ENCODE measurements at places on chromosomes 12 and 14.

GRCh38 chr14:24368212-24368561, 203 bp downstream of the NFATC4 start:
- no peaks in the 10 kb centered on the region for H3K27me3 ChIP-seq
- H3K36me3 ChIP-seq, result no peaks in the 10 kb centered on the region
- peak overlapping the region; percentile 10 for H3K4me3 ChIP-seq
- peaks cover 15% of the 10 kb centered on the region for H3K4me1 ChIP-seq
- no peak overlapping the region for H3K27ac ChIP-seq
- DNase-seq, result peak; percentile 69

GRCh38 chr14:103555559-103556337, 6.7 kb downstream of the BAG5 start:
- no peak overlapping the region for H3K4me3 ChIP-seq
- H3K27me3 ChIP-seq, result no peaks in the 10 kb centered on the region

GRCh38 chr12:2354151-2354991, 301.6 kb downstream of the CACNA1C start:
- H3K4me3 ChIP-seq, result no peak overlapping the region
- no peak for DNase-seq
- H3K36me3 ChIP-seq, result no peaks in the 10 kb centered on the region
- H3K27ac ChIP-seq, result no peak overlapping the region

DNA sequence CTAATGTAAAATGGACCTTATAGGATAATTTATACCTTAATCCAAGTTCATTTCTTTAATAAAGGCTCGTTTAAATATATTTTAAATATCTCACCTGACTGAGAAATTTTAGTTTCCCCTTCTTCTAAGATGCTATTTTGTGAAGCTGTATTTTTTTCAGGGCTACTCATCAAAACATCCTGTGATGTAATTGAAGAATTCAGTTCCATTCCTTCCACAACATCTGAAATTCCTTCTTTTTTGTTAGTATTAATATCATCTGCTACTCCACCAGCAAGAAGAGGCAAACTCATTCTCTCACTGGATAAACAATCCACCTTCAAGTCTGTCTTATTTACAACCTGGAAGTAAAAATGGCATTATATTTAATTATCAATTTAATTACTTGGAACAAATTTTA, 22.5 kb downstream of the LGALS3 start:
- DNase-seq, result no peak
- no peaks in the 10 kb centered on the region for H3K4me1 ChIP-seq
- H3K27me3 ChIP-seq, result no peaks in the 10 kb centered on the region
- no peaks in the 10 kb centered on the region for H3K36me3 ChIP-seq
- H3K4me3 ChIP-seq, result no peak overlapping the region
- H3K27ac ChIP-seq, result no peak overlapping the region

DNA sequence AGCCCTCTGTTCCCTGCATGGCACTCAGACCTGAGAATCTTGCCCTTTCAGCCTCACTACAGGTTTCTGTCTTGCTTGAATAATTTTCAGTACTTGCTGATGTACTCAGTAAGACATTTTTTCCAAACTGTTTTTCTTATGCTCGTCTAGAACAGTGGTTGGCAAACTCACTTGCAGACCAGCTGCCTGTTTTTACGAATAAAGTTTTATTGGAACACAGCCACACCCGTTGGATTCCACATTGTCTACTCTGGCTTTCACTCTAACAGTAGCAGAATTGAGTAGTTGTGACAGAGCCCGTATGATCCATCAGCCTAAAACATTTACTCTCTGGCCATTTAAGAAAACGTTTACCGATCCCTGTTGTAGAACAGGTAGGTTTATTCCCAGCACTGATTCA, 72.8 kb downstream of the FOXN4 start:
- no peak for DNase-seq
- no peaks in the 10 kb centered on the region for H3K4me1 ChIP-seq
- H3K36me3 ChIP-seq, result peaks cover 31% of the 10 kb centered on the region
- no peak overlapping the region for H3K27ac ChIP-seq
- H3K27me3 ChIP-seq, result no peaks in the 10 kb centered on the region

DNA sequence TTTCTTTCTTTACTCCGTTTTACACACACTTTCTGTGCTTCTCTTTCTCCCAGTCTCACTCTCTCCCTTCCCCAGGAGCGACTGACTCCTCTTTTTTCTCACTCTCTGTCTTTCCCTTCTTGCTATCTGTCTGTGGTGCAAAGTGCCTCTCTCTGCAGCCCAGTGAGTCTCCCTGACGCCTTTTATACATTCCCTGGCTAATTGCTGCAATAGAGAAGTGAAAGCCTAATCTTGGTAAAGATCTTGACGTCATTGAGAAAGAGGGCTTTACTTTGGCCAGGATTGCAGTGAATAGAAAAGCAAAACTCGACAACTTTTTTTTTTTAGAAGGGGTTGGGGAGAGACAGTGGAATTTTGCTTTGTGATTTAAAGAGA, 706 bp upstream of the DIO2 start:
- no peak for DNase-seq
- H3K4me3 ChIP-seq, result no peak overlapping the region
- no peak overlapping the region for H3K27ac ChIP-seq
- H3K4me1 ChIP-seq, result no peaks in the 10 kb centered on the region
- no peaks in the 10 kb centered on the region for H3K27me3 ChIP-seq

DNA sequence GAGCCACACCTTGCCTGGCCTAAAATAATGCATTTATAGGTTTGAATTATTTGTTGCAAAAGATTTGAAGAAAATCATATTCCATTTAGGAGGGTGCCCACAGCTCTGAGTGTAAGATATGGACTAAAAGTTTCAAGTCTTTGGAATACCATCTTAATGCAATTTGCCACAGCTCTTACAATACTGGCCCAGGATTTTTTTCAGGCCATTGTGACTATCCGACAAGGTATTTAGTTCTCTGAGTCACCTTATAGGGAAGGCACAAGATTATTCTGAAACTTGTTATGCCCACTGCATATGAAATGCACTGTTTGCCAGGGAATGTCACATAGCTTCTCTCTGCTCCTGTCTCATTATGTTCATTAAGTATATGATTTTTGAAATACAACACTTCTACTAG, 29.6 kb upstream of the SLC6A13 start:
- peaks cover 46% of the 10 kb centered on the region for H3K36me3 ChIP-seq
- H3K4me3 ChIP-seq, result no peak overlapping the region
- DNase-seq, result no peak
- H3K4me1 ChIP-seq, result peaks cover 12% of the 10 kb centered on the region

DNA sequence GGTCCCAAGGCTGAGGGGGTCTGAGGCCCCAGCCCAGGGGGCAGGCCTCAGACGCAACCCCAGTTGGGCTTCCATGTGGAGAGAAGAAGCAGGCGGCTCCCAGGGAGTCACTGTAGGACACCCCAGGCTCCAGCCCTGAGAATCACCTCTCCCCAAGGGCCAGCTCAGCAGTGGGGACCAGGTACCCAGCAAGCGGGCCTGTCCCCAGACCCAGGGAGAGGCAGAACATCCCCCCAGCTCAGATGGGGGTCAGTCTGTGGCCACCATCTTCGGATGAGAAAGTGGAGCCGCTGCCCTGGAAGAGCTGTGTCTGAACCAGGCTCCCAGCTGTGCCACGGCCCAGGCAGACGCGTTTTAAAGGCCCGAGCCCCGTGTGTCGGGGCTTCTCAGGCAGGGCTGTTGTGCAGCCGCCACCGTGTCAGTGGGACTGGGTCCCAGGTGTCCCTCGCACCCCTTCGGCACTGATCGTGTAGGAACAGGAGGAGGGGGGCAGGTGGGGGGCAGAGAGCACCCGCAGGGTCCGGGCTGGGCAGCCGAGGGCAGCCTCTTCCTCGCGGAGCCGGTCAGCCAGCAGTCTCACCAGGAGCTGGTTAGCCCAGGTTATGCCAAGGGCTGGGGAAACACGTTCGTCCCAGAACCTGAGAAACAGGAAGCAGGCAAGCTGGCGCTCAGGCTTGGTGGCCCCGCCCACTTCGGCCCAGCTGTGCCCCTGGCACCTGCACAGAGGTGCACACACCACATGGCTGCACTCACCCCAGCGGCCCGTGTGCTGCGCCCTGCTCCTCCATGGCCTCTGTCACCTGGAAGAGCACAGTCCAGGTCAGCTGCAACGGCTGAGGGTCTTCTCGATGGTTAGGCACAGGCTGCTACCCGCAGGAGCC, 16.6 kb downstream of the XRCC3 start:
- H3K4me3 ChIP-seq, result no peak overlapping the region
- no peak overlapping the region for H3K27ac ChIP-seq
- H3K4me1 ChIP-seq, result no peaks in the 10 kb centered on the region
- no peaks in the 10 kb centered on the region for H3K27me3 ChIP-seq
- H3K36me3 ChIP-seq, result peaks cover 12% of the 10 kb centered on the region

DNA sequence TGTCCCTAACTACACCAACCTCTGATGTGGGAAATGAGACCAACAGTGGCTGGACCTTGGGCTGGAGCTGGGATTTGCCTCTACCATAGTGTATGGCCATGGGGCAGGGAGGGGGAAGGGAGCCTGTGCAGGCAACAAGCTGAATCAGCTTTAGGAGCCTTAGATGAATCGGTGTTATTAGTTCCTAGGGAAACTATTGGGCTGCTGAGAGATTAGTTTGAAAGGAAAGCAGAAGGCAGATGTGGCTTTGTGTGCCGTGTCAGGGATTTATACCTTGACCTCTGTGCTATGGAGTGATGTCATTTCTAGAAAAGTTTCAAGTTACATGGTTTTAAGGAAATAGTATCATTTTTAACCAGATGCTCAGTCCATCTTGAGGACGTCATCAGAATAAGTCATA, 19.5 kb upstream of the GAS2L3 start:
- no peak for DNase-seq
- peaks cover 9% of the 10 kb centered on the region for H3K4me1 ChIP-seq
- no peaks in the 10 kb centered on the region for H3K27me3 ChIP-seq

DNA sequence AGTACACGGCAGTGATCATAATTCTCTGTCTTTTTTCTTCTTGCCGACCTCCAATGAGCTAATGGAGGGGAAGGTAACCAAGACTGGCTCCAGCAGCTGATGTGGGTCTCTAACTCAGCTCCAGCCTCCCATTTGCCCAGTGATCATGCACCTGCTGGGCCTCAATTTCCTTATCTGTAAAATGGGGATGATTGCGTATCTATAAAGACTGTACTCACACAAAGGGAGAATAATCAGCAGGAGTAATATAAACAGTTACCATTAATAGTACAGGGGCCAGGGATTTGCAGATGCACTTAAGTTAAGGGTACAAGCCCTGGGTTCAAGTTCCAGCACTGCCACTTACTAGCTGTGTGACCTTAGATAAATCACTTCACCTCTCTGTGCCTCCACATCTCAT, 204.9 kb upstream of the LHX5 start:
- no peak overlapping the region for H3K27ac ChIP-seq
- no peaks in the 10 kb centered on the region for H3K36me3 ChIP-seq
- no peak overlapping the region for H3K4me3 ChIP-seq
- H3K27me3 ChIP-seq, result no peaks in the 10 kb centered on the region

DNA sequence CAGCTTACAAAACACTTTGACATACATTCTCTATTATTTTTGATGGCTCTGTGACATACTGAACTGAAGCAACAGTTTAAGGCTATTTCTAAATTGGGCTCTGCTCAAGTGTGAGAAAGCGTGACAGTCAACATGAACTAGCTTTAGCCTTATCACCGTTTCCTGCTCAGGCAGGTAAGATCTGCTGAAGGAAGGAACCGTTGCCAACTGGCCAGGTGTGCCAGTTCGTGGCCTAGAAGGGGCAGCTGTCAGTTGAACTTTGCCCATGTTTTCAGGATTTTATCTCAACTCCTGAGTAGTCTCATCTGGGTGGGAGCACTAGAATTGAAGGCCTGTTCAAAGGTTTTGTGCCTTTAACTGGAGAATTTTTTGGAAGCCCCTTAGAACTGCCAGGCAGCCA, 79.5 kb downstream of the ETV6 start:
- no peak overlapping the region for H3K4me3 ChIP-seq
- H3K27me3 ChIP-seq, result no peaks in the 10 kb centered on the region
- peak; percentile 93 for DNase-seq
- no peaks in the 10 kb centered on the region for H3K36me3 ChIP-seq
- peaks cover 44% of the 10 kb centered on the region for H3K4me1 ChIP-seq

DNA sequence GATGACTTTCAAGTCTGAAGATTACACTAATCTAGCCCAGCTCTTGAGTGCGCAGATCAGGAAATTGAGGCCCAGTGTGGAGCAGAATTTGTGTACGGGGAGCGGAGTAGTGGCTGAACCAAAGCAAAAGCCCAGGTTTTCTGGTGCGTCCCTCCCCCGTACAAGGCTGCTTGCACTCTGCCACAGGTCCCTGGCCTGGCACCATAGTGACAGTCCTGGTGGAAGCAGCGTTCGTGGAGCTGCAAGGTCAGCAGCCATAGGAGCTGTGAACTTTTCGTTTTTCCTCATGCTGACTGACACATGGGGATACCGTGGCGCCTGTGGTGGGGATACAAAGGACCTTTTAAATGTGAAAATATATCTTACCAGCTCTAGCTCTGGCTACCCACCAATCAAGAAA, 1.7 kb downstream of the EVL start:
- no peaks in the 10 kb centered on the region for H3K4me1 ChIP-seq
- H3K36me3 ChIP-seq, result no peaks in the 10 kb centered on the region
- H3K27ac ChIP-seq, result no peak overlapping the region

DNA sequence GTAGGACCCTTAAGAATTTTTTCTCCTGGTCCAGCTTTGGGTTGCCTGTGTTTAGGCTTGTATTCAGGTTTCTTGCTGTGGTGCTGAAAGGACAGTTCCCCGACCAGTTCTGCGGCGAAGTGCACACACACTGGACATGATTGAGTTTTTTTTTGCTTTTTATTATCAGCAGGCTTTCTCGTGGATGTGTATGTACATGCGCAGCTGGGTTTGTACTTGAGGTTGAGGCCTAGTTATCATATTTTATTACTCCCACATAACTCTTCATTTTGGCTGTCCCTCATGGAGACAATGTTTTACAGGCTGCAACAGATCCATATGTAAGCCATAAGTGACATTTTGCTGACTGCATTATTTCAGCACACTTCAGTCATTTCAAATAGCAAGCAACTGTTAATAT, 2.5 kb downstream of the SCN8A start:
- H3K27ac ChIP-seq, result no peak overlapping the region
- no peak overlapping the region for H3K4me3 ChIP-seq
- H3K36me3 ChIP-seq, result no peaks in the 10 kb centered on the region

DNA sequence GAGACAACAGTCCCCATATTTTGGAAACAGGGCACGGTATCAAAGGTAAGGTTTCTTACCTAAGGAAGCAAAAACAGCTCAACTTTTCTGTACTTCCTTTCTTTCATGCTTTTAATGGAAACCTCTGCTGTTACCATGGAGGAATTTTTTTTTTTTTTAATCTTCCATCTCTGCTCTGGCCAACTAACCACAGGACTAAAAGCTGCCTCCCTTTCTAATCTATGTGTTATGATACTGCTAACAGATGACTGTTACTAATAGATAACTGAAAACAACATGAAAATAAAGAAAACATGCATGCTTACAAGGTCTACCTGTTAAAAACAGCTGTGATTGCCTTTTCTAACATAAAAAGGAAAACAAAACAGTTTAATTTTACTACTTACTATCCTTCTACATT, 168.4 kb downstream of the SOX5 start:
- no peak overlapping the region for H3K4me3 ChIP-seq
- no peak overlapping the region for H3K27ac ChIP-seq
- no peaks in the 10 kb centered on the region for H3K4me1 ChIP-seq
- no peak for DNase-seq

DNA sequence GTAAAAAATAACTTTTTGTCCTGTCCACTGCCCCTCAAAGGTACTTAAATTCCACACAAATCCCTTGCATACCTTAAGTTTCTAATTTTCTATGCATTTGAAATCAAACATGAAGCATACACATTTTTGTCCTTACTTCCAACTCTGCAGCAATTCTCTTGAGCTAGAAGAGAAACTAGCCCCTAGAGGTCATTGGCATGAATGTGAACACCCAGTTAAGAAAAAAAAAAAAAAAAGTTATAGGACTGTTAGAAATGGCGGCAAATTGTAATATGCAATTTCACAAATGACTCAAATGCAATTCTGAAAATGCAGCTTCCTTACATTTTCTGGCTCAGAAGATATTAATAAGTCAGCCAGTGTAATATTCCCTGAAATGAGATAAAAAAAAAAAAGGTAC, 4.6 kb upstream of the ESR2 start:
- no peaks in the 10 kb centered on the region for H3K36me3 ChIP-seq
- H3K27me3 ChIP-seq, result no peaks in the 10 kb centered on the region
- H3K4me3 ChIP-seq, result no peak overlapping the region
- no peak overlapping the region for H3K27ac ChIP-seq
